ENCODE measurements at places on chromosomes 7 and 10.

- DNase-seq, result no peak
Observed at GRCh38 chr10:17965649-17966235, 14.0 kb downstream of the SLC39A12 start.

- DNase-seq, result no peak
Observed at GRCh38 chr10:6995341-6995740, 415.3 kb upstream of the PRKCQ start.

- DNase-seq, result no peak
Observed at GRCh38 chr7:130841416-130841815, 107.4 kb upstream of the KLF14 start.

GRCh38 chr7:112186300-112186699, 19.9 kb downstream of the DOCK4 start:
- no peak for DNase-seq

GRCh38 chr7:42627101-42627500, 284.8 kb downstream of the C7orf25 start:
- DNase-seq, result no peak

DNA sequence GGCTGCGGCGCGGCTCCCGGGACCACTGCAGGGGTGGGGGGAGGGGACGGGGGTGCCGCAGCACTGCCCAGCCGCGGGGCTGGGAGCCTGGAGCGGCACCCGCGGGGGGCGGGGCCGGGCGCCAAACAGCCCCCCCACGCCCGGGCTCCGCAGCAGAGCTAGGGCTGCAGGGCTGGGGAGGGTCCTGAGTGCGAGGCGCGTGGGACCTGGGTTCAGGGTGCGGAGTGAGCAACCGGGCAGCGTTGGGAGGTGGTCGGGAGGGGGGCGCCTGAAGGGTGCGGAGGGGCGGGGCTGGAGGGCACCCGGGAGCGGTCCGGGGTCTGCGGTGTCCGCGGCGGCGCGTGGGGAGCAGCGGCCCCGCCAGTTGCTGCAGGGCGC, 528 bp downstream of the CAMK2G start:
- DNase-seq, result no peak

GRCh38 chr7:99242682-99243081, 30.0 kb upstream of the MYH16 start:
- no peak for DNase-seq

DNA sequence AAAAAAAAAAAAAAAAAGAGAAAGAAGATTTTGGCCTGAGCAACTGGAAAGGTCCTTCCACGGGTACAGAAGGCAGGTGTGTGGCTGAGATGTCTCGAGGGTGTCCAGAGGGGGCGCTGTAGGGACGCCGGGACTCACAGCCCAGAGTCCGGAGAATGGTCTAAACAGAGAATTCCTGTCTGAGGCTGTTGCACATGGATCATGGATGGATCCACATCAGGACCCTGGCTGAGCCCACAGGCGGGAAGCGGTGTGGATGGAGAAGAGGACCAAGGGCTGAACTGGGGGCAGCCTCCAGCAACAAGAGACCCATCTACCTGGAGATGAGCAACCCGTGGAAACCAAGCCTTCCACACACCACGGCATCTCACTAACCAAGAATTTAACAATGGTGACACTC, 55.0 kb downstream of the PKD1L1 start:
- DNase-seq, result no peak

DNA sequence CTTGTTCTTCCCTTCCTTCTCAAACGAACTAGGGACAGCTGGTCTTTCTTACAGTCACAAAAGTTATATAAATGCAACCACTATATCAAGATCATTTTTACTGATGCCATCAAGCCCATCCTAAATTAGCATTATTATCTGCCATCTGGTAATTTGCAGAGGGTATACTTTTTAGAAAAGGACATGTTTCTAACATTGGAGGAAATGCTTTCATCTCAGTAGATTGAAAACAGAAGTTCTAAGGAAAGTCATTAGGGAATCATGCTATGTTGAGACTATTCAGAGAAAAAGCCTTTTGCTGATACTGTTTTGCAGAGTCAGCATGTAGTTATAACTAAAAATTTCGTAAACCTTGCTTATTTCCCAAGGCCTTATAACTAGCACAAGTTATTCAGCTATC, 146.7 kb downstream of the WNT2 start:
- DNase-seq, result no peak

- no peak for DNase-seq
Observed at GRCh38 chr10:113252650-113253618, 299.9 kb upstream of the HABP2 start.

DNA sequence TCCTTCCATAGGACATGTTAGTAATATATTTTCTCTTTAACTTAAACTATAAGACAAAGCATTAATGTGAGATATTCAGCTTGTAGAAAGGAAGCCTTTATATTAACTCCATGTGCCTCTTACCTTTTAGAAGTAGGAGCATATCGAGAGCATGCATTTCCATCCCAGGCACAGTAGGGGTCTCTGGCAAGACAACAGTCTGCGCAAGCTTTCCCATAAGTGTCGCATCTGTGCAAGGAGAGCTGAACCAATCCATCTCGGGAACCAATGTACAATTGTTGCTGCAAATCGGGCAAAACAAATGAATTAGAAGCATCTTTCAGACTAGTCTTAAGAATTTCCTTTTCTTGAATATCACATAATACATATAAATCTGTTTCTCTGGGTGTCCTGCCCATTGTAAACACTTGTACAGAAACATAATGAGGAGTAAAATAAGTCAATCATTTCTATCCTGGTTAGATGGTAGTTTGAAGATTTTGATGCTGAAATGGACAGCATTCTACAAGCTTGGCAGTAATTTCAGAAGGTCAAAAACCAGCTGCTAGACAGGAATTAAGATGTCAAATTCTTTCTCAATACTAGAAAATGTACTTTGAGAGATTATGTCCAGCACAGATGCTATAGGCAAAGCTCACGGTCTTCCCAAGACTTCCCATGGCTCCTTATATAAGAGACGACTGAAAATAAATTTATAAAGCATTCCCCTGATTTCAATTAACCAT, 171.8 kb downstream of the SEMA3D start:
- peak; percentile 53 for DNase-seq

GRCh38 chr10:128566361-128566968, 440.2 kb upstream of the MKI67 start:
- DNase-seq, result no peak

- no peak for DNase-seq
Observed at GRCh38 chr10:106830471-106830870, 334.0 kb downstream of the SORCS1 start.

GRCh38 chr7:22920672-22921071, 93.3 kb downstream of the HYCC1 start:
- no peak for DNase-seq

- DNase-seq, result peak; percentile 92
Observed at GRCh38 chr7:22944022-22944421, 69.9 kb downstream of the HYCC1 start.

DNA sequence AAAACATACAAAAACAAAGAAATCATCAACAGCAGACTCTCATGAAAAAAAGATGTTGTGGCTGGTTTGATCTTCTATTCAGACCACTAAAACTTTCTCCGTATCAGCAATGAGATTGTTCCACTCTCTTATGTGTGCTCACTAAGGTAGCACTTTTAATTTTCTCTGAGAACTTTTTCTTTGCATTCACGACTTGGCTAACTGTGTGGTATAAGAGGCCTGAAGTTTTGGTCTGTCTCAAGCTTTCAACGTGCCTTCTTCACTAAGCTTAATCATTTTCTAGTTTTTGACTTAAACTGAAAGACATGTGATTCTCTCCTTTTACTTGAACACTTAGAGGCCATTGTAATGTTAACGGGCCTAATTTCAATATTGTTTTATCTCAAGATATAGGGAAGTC, 1231.6 kb downstream of the SORCS3 start:
- DNase-seq, result no peak

DNA sequence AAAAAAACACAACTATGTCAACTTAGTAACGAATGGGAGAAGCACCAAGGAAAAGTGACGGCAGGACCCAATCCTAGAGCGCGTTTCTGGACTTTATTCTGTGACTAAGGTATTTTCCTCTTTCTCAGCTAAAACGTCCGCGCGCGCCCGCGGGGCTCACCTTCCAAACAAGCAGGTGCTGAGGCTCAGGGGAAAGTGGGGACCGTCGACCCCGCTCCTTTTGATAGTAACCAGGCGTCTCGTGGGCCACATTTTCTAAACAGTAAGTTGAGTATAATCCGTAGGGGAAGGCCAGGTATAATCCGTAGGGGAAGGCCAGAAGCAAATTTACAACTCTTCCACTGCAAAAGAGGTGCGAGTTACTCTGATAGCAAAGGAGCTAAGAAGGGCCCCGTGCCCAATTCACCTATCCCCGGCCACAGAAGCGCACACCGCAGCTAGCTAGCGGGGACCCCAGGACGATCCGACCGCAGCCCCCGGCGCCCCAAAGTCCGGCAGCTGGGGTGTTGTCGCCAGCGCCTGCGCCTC, 743 bp downstream of the MKI67 start:
- DNase-seq, result no peak

DNA sequence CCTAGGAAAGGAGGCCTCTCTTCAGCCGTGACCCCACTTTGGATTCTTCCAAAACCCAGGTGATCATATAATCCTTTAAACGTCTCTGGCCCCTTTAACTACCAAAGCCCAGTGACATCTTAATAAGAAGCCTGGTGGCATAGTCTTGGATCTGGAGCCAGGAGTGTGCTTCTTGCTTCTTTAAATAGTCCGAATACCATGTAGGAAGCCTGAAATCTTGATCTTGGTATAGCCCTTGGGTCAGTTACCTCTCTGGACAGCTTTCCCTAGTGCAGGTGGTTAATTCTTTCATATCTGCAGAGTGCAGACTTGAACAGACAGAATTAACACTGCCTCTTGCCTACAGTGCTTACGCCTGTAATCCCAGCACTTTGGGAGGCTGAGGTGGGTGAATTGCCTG, 138.6 kb upstream of the EFCAB10 start:
- no peak for DNase-seq

- peak; percentile 90 for DNase-seq
Observed at GRCh38 chr7:106153891-106154449, 41.9 kb upstream of the SYPL1 start.

DNA sequence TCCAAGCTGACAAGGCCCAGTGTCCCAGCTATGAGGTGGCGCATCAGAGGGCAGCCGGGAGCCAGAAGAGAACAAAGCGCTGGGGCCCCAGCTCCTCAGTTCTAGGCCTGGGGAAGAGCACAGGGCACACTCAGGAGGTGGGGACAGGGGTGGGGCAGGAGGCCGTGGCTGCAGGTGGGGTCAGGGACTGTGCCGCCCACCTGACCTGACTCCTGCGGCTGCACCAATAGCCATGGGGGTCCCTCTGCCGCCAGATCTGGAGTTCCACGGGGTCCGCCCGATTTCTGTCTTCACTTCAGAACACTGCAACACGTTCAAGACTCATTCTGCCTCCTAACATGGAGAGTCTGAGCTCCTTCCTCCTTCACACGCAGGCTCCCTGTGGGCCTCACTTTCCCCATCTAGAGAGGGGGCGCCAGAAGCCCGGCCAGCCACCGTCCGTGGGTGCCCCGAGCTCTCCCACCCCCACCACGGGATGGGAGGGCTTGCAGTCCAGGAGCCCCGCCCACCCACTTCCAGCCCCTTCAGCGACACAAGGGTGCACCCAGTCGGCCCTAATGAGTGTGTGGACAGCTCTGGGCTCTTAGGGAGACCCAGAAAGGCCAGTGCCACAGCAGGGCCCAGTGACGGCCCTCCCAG, 278.3 kb downstream of the MAD1L1 start:
- no peak for DNase-seq

DNA sequence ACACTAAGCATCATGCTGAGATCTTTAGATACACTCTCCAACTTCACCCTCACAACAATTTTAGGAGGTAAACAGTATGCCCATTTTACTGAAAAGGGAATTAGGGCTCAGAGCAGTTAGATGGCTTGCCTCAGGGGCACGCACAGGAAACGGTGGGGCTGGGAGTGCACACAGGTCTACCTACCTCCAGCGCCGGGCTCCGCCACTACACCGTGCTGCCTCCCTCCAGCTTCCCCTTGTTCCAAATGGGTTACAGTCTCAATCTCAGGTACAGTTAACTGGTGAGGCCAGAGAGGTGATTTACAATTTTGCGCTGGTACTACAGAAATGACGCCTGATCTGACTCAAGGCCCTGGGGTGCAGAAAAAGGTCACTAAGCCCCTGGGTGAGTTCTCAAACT, 142.0 kb downstream of the NOC3L start:
- DNase-seq, result no peak

DNA sequence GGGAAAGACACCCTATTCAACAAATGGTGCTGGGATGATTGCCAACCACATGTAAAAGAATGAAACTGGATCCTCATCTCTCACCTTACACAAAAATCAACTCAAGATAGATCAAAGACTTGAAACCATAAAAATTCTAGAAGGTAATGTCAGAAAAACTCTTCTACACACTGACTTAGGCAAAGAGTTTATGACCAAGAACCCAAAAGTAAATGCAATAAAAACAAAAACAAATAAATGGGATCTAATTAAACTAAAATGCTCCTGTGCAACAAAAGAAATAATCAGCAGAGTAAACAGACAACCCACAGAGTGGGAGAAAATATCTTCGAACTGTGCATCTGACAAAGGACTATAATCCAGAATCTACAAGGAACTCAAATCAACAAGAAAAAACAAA, 504.2 kb upstream of the MBL2 start:
- no peak for DNase-seq

DNA sequence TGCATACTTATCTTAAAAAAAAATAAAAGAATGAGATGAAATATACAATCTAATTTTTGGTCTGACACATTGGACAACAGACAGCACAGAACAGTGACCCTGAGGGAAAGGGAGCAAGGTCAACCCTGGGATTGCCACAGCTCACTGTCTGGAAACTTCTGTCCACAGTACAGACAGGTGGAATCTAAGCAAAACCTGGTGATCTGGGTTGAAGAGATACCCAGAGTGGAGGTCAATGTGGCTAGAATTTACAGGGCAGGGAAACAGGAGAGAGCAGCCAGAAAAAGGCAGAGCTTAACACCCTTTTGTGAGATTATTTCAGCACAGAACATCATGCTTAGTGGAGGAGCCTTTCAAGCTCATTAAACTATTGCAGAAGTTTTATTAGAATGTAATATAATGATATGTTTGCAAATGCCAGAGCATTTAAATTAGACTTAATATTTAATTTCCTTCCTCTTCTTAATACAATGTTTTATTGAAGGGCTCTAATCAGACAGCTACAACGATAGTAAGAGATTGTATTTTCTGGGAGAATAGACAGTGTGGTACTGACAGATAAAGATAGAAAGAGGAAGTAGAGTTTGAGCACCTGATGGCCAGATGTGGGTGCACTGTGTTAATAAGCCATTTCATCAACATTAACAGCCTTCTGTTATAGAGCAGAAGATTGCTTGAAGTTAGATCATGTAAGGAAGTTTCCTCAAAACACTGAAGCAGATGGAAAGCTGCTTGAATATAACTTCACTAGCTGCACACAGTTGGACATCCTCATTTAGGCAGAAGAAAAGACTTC, 309.4 kb downstream of the HGF start:
- no peak for DNase-seq

DNA sequence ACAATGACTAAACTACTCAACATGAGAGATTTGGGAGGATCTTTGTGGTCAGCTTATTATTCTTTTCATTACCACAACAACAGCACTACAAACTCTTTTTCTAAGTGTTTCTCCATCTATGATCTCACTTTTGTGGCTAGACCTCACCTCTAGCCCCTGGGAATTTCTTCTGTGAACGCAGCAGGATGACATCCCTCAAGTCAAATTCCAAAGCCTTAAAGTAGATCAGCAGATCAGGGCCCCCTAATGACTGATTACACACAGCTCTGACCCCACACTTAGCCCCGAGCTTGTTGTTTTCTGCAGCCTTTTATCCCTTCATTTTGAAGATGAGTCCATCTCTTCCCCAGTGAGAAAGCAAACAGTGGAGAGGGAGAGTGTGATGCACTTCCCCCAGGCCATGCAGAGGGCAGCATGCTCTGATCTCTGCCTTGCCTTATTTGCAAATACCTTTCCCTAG, 27.3 kb downstream of the TFAM start:
- no peak for DNase-seq

Data from lung (tissue), 17 donors.